Activated CD8-positive, alpha-beta memory T cell treated with anti-CD3 and anti-CD28 coated beads, Interleukin-2, amount 10 ng/mL, durations not matched to agents 7 days and 5 days (primary cell): ENCODE measurements at places on chromosomes 4 and X. TPM values are rescaled to one million over a fixed set of nuclear protein-coding genes. Genes with fewer than 3 reads are reported as not detected.

Gene PRRG3
- not detected for total RNA-seq

GRCh38 chr4:89994176-89994873 lies 99.7 kb downstream of the MMRN1 start:
- no peak for DNase-seq

- DNase-seq = no peak
Measured at GRCh38 chr4:94558392-94558904, 106.7 kb downstream of the PDLIM5 start.

- DNase-seq = no peak
Measured at GRCh38 chrX:114058988-114059418, 524.9 kb upstream of the HTR2C start.

- DNase-seq = no peak
Measured at GRCh38 chr4:114043116-114043515, 63.7 kb upstream of the ARSJ start.

- DNase-seq = no peak
Measured at GRCh38 chrX:15976396-15976795, 121.8 kb upstream of the AP1S2 start.

Gene IL3RA
- total RNA-seq = 2.8 TPM
